ENCODE measurements at places on chromosomes 13 and 19.

- no peak for DNase-seq
Observed at GRCh38 chr19:10009714-10010224, 535 bp downstream of the COL5A3 start.

GRCh38 chr19:38656171-38656981 is 8.9 kb downstream of the ACTN4 start:
- DNase-seq = peak; percentile 85

GRCh38 chr19:52734893-52735661 is at the start of gene ZNF611:
Gene ZNF611, minus strand, starts transcription at chr19:52735044. Its CDS starts 19,150 bp downstream, at chr19:52715894.
- peak; percentile 96 for DNase-seq

DNA sequence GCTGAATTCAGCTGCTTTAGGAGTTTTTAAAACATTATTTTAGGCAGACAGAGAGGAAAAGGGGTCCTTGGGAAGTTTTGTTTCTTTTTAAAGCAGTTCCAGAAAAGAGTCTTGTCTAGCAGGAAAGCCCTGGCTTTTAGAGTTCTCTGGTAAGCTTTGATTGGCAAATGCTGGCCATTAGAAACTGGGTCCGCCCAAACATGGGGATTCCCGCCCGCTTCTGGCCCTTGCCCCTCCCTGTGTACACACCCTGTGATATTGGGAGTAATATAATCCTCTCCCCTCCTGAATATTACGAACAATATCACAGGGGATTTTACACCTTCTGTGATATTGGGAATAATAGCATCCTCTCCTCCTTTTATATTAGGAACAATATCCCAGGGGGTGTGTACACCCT is 58.9 kb downstream of the ERICH4 start:
- DNase-seq = no peak

GRCh38 chr19:32233885-32234284 is 111.5 kb upstream of the ZNF507 start:
- DNase-seq = no peak

GRCh38 chr13:114034481-114034891 is 60.6 kb upstream of the C13orf46 start:
- DNase-seq = peak; percentile 51

DNA sequence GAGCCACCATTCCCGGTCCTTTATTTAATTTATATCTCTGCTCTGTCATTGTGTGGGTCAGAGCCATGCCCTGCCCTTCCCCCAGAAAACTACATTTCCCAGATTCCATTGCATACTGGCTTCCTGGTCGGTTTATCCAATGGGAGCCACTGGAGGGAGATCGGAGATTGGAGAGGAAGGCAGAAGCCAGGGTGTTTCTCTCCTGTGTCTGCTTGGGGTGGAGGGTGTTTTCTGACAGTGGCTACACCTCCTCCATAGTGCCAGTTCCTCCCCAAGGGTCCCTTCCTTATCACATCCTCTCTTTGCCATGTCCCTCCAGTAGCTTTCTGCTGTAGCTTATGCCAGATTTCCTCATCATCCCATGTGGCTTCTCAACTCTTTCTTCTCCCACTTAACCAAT is 19.0 kb downstream of the OLFM2 start:
- peak; percentile 61 for DNase-seq

GRCh38 chr19:19458110-19458816 is 52.8 kb downstream of the GATAD2A start:
- DNase-seq = no peak

GRCh38 chr13:80011448-80012212 is 329.3 kb downstream of the SPRY2 start:
- DNase-seq = peak; percentile 16

- peak; percentile 68 for DNase-seq
Observed at GRCh38 chr19:49119411-49120324, at the start of gene PPFIA3. Gene PPFIA3, plus strand, starts transcription at chr19:49119544. Its CDS starts 8,330 bp downstream, at chr19:49127874.

GRCh38 chr13:30618186-30618929 is 638 bp downstream of the USPL1 start:
- no peak for DNase-seq

DNA sequence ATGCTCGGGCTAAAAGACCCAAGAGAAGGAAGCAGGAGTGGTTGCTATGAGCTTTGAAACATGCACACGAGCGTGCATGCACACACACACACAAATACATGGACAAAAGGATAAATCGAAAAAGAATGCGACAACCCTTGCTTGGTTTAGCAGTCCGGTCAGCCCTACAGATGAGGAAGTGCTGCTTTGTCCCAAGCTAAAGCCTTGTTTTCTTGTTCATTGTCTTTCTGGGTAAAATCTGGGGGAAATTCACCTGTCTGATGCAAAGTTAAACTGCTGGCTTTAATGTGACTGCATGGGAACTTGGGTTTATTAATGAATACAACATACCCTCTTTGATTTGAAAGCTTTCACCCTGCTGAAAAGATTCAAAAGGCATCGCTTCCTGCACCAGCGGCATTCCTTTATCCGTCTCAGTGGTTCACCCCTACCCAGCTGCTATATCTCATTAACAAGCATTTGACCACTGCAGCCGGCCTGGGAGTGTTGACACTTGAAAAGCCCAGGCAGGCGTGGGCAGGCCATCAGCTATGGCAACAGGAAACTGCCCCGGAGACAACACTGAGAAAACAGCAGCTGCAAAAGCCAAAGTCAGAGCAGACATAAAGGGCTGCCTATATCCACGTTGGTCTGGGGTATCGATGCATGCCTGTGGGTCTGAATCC is 301.7 kb downstream of the NDFIP2 start:
- DNase-seq = peak; percentile 65

GRCh38 chr13:37409756-37410155 is 188.8 kb downstream of the POSTN start:
- peak; percentile 69 for DNase-seq

DNA sequence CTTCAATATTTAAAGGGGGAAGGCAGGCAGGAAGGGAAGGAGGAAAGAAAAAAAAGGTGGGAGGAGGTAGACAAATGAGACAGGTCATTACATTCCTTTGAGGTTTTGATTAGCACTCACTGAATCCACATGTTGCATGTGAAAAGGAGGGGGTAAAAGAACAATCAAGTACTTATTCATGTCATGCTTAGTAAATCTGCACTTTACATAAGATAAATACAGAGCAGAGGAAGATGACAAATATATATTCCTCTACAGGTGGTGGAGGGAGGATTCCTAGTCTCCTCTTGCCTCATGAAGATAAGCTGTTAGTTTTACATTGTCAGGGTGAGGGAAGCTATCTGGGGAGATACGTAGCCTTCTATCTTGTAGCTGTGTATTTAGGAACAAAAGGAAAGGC is 1645.4 kb upstream of the SPRY2 start:
- no peak for DNase-seq

GRCh38 chr19:10998045-10998533 is 37.3 kb downstream of the SMARCA4 start:
- DNase-seq = peak; percentile 78

DNA sequence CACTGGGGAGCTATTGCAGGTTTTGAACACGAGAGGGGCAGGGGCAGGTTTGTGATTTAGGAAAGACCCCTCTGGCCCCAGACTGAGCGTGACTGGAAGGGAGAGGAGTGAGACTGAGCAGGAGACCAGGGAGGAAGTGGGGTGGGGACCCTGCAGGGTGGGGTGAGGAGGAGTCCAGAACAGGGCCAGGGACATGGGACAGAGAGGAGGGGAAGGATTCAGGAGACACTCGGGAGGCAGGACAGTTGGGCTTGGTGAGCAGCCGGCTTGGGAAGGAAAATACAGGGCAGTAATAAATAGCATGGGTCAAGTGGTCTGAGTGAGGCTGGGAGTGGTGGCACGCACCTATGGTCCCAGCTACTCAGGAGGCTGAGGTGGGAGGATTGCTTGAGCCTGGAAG is 9.4 kb downstream of the FOSB start:
- no peak for DNase-seq
